Islet precursor cell (in vitro differentiated cells): ENCODE measurements at places on chromosomes 2 and 18.

DNA sequence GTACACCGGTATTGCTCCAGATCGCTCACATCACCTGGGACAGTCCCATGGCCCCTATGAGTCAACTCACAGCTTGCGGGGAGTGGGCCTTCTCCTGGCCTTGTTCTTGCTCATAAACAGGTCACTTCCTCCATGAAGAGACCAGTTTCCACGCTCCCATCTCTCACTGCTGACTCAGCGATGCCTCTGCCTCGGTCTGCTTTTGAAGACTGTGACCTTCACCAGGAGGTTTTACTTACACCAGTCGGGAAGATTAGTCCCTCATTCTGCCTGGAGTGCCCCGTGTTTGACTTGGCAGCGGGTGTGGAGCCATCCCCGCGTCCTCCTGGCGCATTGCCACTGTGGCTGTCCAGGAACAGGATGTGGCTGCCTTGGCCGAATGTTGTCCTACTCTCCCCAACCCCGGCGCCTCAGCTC is 159.8 kb downstream of the RHBDD1 start:
- DNase-seq = no peak

- no peak for DNase-seq
Observed at GRCh38 chr18:30595942-30596341, 446.6 kb downstream of the DSC3 start.

- DNase-seq = no peak
Observed at GRCh38 chr2:196248467-196249094, 77.2 kb upstream of the STK17B start.

- peak; percentile 66 for DNase-seq
Observed at GRCh38 chr2:30655660-30656059, 151.6 kb downstream of the CAPN13 start.

DNA sequence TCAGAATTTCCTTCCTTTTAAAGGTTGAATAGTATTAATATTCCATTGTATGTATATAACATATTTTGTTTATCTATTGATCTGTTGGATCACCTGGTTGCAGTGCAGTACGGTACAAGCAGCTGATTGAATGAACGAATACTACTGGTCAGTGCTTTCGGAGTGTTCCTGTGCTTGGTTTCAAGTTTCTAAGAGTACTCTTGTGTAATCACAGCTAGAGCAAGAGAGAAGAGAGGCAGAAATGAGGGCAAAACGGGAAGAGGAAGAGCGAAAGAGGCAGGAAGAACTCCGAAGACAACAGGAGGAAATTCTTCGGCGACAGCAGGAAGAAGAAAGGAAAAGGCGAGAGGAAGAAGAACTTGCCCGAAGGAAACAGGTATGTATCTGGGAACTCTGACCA is 40.3 kb upstream of the KCNJ13 start:
- DNase-seq = no peak
